ENCODE measurements at places on chromosomes 12 and 14.

GRCh38 chr14:104356020-104356737, 217.8 kb downstream of the KIF26A start:
- DNase-seq: no peak

DNA sequence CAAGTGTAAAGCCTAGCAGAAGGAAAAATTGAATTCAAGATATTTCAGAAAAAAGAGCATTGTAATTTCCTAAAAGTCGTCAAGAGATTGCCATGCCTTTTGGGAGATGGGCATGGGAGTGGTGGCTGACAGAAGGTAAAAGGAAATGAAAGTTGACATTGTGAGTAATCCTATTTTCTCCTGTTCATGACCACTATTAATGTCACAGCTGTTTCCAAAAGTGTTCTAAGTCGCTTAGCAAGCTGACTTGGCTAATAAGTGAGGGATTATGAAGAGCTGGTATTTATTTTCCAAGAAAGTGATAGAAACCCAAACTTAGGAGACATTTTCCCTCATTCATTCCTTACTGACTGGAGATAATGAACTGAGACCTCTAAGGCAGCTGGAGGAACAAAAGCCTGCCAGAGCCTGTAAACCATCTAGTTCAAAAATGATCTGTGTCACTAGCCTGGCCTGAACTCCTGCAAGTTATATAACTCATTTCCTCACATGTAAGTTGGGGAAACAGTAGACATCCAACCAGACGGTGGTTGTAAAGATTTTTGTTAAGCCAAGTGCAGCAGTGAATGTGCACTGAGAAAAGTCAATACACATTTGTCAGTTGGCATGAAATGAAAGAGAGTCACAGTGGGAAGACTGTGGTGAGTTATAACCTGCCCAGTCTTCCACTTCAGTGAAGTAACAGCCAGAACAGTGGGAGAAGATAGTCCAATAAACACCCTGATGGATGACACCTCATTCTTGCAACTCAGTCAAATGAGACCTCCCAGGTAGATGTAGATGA, 75.8 kb downstream of the DIO2 start:
- no peak for DNase-seq

DNA sequence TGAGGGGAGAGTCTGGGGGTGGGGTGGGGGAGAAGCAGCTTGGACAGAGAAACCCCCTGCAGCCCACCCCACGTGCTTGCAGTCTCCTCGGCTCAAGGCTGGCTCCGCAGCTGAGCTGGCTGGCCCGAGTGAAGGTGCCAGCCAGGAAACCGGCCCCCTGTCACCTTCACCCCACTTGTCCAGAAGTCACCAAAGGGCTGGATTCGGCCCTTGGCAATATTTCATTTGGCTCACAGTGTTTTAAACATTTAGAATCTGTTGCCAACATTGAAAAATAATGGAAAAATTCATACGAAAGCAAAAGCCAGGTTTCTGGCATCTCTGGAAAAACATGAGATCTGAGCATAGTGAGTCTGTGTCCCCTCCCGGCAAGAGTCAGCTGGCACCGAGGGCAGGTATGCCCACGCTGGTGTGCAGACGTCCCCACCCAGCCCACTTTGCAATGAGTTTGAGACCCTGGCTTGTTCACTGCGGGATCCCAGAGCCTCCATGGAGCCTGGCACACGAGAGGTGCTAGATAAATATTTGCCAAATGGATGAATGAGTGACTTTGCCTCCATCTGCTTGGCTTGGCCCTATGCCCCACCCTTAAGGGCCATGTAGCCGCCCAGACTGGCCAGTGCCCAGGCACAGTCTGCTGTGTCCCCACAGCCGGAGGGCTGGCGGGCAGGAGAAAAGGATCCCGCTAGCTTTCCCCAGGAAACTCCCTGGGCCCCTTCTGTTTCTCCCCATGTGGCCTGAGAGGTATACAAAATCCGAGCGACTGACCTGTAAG, 18.2 kb downstream of the MSI1 start:
- DNase-seq: no peak

DNA sequence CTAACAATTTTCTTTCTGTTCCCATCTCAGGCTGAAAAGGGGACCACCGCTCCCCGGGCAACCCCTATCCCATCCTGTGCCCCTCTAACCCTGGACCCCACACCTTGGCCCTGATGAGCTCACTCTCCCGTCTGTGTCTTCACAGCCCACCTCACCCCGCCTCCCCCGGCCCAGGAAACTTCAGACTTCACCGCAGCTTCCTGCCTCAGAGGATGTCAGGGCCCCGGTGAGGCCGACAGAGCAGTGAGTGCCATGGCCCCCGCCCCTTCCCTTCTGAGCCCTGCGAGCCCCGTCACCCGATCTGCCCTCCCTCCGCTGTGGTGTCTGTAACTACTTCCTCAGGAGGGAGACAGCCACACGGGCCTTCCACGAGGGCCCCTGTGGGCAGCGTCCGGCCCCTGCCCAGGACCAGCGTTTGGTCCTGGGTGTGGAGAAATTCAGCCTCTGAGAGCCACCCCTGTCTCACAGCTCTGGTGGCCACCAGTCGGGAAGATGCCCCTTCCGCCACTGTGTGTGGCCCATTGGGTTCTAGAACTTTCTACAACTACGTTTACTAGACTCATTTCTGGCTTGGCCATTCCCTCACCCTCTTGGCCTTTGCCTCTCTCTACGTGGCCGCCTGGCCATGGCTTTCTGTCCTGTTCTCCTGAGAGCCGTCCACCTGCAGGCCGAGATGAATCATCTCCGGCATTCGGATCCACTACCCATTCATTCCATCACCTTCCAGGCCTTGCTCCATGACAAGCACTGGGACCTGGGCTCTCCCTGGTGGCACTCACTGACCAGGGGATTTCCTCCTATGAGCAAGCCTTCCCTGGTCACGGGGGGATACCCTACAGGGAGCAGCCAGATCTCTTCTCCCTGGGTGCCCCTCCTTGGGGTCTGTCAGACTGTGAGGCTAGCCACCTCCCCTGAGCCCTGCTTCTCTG, 3.4 kb downstream of the RHOF start:
- no peak for DNase-seq

DNA sequence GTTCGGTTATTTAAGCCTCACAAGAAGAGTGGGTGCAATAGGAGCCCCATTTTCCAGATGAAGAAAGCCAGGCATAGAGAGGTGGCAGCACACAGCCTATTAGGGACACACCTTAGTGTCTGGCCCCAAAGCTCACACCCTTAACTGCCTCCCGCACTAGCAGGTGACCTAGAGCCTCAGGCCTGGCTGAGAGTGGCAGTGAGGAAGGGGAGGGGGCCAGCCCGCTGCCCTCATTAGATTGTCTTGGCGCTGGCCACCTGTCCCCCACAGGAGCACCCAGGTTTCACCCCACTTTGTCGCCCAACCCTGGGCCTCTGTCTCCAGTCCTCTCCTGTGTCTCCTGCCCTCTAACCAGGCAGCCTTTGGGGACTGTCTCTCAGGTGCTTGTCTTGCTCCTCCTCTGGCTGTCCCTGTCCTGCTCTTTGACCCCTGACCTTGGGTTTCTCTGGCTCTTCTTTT, 18.5 kb upstream of the PGF start:
- DNase-seq: no peak

DNA sequence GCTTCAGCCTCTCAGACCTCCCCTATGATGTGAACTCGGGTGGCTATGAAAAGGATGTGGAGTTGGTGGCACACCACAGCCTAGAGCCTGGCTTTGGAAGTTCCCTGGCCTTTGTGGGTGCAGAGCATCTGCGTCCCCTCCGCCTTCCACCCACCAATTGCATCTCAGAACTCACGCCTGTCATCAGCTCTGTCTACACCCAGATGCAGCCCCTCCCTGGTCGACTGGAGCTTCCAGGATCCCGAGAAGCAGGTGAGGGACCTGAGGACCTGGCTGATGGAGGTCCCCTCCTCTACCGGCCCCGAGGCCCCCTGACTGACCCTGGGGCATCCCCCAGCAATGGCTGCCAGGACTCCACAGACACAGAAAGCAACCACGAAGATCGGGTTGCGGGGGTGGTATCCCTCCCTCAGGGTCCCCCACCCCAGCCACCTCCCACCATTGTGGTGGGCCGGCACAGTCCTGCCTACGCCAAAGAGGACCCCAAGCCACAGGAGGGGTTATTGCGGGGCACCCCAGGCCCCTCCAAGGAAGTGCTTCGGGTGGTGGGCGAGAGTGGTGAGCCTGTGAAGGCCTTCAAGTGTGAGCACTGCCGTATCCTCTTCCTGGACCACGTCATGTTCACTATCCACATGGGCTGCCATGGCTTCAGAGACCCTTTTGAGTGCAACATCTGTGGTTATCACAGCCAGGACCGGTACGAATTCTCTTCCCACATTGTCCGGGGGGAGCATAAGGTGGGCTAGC, 7.0 kb upstream of the RPS26 start:
- no peak for DNase-seq

DNA sequence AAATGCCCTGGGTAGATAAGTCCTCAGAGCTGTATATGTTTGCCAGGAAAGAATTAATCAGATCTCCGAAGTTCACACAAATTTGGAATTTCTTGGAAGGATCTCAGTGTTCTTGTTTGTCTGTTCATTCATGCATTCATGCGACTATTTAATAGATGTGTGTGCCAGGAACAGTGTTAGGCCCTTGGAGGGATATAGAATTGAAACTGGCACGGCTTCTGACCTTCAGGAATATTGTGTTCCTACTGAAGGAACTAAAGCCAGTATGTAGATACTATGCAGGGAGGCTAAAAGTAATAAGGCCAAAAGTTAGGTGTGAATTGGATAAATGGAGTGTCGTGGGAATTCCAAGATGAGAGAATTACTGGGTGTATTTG, 166.0 kb upstream of the NOS1 start:
- DNase-seq: no peak

- DNase-seq: no peak
These were observed 29.4 kb downstream of the PLEKHA5 start for GRCh38 chr12:19158923-19159322.

DNA sequence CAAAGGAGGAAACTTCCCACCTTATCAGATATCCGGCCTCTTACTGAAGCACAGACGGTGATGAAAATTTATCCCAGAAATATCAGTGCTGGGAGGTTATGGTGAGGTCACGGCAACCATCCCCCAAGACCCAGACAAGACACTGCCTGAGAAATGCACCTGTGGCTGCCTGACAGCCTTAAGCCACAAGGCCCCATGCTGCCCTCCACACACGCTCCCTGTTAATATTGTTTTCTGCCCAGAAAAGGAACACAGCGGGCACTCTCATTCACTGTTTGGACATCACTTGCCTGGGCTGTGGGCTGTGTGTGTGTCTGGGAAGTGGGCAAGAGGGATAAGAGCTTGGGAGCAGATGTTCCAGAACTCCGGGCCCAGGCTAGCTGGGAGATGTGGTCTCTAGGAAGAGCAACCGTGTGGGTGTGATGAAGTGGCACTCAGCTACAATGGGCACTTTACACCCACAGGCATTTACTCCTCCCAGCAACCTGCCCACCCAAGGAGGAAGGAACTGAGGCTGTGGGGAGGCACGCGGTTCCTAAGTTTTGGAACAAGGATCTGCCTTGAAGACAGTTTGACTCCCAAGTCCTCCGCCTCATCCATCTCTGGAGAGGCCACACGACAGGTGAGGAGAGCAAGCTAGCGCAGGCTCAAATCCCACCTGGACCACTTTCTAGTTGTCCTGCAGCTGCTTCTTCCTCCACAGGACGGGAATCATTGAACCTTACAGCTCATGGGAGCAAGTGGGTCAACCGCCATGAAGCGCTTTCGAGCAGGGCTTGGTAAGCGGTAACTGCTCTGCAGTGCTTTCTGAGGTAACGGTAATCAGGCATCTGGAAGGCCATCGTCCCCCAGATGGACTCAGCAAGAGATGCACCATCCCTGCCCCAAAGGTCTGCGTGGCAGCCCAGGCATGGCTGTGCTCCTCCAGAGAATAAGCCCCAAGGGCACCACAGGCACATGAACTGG, 91.4 kb downstream of the CHGA start:
- DNase-seq: no peak

DNA sequence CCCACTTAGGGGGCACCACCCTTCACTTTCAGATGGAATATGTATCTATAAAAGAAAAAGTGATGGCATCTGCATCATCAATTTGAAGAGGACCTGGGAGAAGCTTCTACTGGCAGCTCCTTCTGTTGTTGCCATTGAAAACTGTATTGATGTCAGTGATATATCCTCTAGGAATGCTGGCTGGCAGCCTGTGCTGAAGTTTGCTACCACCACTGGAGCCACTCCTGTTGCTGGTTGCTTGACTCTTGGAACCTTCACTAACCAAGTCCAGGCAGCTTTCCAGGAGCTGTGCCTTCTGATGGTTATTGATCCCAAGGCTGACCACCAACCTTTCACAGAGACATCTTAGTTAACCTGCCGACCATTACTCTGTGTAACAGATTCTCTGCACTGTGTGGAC, 44.7 kb downstream of the RIMKLB start:
- DNase-seq: no peak

DNA sequence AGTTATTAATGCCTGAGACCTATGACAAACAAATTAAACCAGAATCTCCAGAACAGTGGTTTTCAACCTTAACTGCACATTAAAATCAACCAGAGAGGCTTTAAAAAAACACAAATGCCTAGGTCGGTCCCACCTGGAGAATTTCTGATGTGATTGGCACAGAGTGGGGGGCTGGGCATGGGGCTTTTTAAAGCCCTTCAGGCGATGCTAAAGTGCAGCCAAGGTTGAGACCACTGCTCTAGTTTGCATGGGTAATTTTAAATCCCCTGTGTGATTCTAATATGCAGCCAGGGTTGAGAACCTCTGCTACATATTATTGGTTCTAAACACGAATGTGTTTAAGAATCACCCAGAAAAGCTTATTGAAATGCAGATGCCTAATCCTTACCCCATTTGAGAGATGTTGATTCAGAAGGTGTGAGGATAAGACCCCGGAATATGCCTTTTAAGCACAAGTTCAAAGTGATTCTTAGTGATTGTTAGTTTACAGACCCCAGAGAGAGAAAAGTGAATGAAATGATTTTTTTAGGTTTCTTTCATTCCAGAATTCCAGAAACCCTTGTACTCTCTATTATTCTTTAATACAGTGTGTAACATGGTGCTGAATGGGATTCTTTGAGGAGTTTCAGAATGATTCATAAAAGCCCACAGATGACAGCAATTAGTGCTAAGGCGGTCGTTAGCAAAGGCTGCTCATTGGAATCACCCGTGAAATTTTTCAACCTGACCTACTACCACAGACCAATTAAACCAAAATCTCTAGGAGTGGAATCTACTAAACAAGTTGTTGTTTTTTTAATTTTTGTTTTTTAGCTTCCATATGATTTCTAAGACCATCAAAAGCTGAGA, 44.9 kb downstream of the LIN7A start:
- DNase-seq: no peak

GRCh38 chr12:55743406-55744339, 751 bp downstream of the GDF11 start:
- no peak for DNase-seq

DNA sequence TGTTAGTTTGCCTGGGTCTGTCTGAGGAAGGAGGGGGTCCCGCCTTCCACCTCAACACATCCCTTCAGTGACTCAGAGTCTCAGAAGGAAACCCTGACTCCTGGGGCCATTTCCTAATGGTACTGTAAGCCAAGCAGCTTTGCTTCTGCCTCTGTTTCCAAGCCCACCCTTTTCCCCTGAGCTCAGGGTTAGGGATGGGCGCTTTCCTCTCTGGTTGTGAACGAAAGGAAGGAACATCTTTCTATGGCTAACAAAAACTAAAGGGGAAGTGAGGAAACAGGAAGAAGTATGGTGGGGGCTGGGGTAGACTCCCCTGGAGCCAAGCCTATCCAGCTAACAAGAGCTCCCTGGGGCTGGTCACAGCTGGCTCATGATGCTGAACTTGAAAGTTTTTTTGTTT, 11.6 kb upstream of the UNC119B start:
- DNase-seq: no peak

GRCh38 chr12:111086947-111087700, 166.7 kb upstream of the MYL2 start:
- no peak for DNase-seq

GRCh38 chr14:74242021-74242779, 3.0 kb downstream of the VSX2 start:
- no peak for DNase-seq

GRCh38 chr12:109191621-109192250, 75.3 kb downstream of the ACACB start:
- DNase-seq: no peak

Measured in NCI-H1436 (cell line).